GM23248 (cell line): ENCODE measurements at places on chromosomes 2 and 18.

GRCh38 chr18:35192415-35192814 is 48.4 kb upstream of the ZNF397 start:
- no peaks in the 10 kb centered on the region for H3K36me3 ChIP-seq
- H3K27me3 ChIP-seq = no peaks in the 10 kb centered on the region
- no peak overlapping the region for H3K27ac ChIP-seq

DNA sequence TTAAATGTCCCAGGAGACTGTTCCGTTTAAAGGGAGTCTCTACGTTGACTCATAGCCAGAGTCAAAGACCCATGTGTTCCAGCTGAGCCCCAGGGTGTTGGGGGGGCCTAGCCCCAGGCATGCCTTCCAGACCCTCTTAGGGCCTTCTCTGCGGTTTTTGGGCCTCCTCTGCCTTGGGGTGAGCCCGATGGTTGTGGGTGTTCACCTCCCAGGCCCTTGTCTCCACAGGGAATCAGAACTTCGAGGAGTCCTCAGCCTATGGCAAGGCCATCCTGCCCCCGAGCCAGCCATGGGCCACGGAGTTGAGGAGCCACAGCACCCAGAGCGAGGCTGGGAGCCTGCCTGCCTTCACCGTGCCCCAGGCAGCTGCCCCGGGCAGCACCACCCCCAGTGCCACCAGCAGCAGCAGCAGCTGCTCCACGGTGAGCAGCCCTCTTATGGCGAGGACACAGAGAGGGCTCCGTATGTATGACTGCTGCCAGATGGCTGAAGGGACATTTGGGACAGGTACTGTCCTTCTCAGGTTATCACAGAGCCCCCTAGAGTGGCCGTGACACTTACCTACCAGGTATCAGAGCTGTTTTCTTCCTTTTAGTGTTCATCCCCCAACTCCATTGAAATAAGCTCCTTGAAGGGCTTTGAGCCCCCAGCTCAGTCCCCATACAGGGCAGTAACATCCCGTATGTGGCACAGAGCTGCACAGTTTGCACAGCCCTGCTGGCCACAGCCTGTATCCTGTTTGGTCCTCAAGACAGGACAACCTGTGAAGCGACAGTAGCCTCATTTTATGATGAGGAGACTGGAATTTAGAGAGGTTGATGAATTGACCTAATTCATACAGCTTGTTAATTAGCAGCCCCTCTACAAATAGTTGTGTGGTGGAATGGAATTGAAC is 80.7 kb downstream of the EPAS1 start:
- no peak overlapping the region for H3K27ac ChIP-seq
- H3K27me3 ChIP-seq = no peaks in the 10 kb centered on the region
- no peaks in the 10 kb centered on the region for H3K4me1 ChIP-seq
- H3K36me3 ChIP-seq = peaks cover 27% of the 10 kb centered on the region
- no peak overlapping the region for H3K4me3 ChIP-seq
- no peak for DNase-seq

DNA sequence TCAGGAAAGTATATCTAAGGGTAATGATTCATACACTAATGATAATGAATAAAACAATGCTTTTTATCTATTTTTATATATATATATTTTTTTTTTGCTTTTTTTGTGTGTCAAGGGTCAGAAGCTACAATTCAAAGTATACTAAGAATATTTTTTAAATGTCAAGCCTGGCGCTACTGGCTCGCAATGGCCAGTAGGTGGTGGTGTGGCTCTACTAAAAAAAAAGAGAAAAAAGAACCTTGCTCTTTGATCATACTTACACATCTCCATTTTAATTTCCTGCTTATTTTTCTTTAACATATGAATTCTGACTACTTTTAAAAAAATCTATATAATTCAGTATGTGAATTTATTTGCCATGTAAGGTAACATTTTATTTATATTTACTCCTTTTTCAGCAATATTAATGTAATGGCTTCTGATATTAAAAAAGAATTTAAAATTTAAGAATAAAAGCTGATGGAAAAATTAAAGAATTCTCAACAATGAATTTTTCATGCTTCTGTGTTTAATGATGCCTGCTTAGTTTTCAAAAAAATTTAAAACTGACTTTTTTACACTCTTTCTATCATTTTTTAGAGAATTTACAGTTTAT is 232.9 kb downstream of the GULP1 start:
- peaks cover 29% of the 10 kb centered on the region for H3K4me1 ChIP-seq
- no peaks in the 10 kb centered on the region for H3K27me3 ChIP-seq
- DNase-seq = peak; percentile 76
- H3K4me3 ChIP-seq = no peak overlapping the region

DNA sequence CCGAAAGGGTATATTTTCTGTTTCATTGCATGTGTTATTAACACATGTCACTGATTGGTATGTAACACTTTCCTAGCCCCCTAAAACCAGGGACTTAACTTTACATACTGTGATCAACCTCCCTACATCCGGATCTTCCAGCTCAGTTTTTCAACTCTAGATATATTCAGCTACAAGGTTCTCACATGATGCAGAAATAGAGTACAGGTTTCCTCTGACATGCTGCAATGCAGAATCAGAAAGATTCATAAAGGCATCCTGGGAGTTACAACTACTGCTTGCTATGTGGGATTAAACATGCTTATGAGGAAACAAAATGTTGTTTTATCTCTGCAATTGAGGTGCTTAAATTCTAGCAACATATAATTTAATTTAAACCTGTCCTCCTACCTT is 14.0 kb downstream of the FBXO11 start:
- peaks cover 40% of the 10 kb centered on the region for H3K4me1 ChIP-seq
- DNase-seq = no peak
- no peaks in the 10 kb centered on the region for H3K27me3 ChIP-seq
- H3K27ac ChIP-seq = no peak overlapping the region
- H3K36me3 ChIP-seq = no peaks in the 10 kb centered on the region
- H3K4me3 ChIP-seq = no peak overlapping the region
